Activated CD4-positive, alpha-beta memory T cell treated with anti-CD3 and anti-CD28 coated beads, Interleukin-2, amount 10 ng/mL, durations not matched to agents 7 days and 5 days (primary cell): ENCODE measurements at places on chromosomes 12 and 14. TPM values are rescaled to one million over a fixed set of nuclear protein-coding genes. Genes with fewer than 3 reads are reported as not detected.

DNA sequence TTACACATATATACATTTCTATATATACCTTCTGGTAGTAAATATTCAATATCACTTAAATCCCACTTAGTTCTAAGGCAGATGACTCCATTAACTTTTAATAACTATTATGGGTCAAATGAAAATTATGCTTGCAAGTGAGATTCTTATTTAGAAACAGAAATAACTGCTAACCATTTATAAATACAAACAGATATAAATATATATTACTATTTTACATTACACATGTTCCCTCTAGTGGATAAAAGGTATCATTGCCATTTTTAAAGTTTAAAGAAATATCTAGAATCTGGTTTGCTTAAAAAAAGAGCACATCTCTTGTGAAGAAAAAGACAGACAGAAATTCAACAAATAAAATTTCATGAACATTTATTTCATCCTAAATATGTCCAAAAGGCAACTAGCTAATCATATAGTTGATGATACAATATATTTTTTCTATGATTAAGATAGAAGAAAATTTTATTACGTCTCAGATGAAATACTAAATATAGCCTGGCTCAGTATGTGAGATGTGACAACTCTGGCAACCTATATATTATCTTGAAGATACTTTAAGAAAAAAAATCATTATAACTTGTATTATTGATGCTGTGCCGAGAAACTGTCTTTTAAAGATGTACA is 11.7 kb upstream of the RAD51AP1 start:
- H3K27me3 ChIP-seq, result no peaks in the 10 kb centered on the region
- H3K27ac ChIP-seq, result no peak overlapping the region
- DNase-seq, result no peak
- H3K4me3 ChIP-seq, result no peak overlapping the region
- H3K36me3 ChIP-seq, result peaks cover 21% of the 10 kb centered on the region

GRCh38 chr14:75430526-75430925 is 2.7 kb downstream of the JDP2 start:
- no peak overlapping the region for H3K27ac ChIP-seq
- peaks cover 39% of the 10 kb centered on the region for H3K27me3 ChIP-seq
- H3K4me1 ChIP-seq, result peaks cover 15% of the 10 kb centered on the region
- no peaks in the 10 kb centered on the region for H3K36me3 ChIP-seq

GRCh38 chr12:105933671-105934665 is 204.8 kb downstream of the NUAK1 start:
- no peak overlapping the region for H3K27ac ChIP-seq
- H3K36me3 ChIP-seq, result no peaks in the 10 kb centered on the region
- H3K4me3 ChIP-seq, result no peak overlapping the region
- H3K4me1 ChIP-seq, result no peaks in the 10 kb centered on the region
- H3K27me3 ChIP-seq, result no peaks in the 10 kb centered on the region

DNA sequence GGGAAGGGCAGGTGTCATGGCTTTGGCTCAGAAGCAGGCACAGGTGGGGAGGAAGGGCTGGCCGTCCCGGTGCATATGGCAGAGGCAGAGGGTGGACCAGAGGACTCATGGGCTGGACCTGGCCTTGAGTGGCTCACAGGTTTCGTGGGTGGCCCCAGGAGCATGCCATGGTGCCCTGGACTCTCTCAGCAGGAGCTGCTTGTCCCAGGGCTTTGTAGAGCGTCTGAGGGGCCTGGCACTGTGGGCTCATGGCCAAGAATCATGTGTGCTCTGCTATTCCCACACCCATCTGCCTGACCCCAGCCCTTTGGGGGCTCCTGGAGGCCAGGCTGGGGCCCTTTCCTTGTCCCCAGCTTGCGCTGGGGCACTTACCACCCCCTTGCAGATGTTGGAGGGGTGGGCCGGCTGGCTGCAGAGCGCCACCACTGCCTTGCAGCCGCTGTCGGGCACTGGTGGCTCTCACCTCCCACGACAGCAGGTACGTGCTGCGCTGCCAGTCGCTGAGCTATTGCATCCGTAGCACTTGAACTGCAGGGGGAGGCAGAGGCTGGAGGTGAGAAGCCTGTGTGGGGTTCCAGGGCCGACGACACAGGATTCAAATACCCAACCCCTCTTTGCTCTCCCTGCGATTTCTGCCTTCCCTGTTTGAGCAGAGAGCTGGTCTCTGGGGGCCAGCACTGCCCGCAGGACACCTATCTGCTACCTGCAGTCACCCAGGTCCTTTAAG is 187.4 kb upstream of the PRMT8 start:
- H3K27me3 ChIP-seq, result peaks cover 3% of the 10 kb centered on the region
- H3K4me1 ChIP-seq, result peaks cover 10% of the 10 kb centered on the region
- no peak for DNase-seq
- no peak overlapping the region for H3K27ac ChIP-seq
- no peaks in the 10 kb centered on the region for H3K36me3 ChIP-seq

The MOAP1 gene
- 24.6 TPM for total RNA-seq

The POTEG gene
- total RNA-seq, result not detected

The SETD1B gene
- 26.5 TPM for total RNA-seq

The KRT75 gene
- not detected for total RNA-seq

The ANKRD33 gene
- not detected for total RNA-seq
